Fibroblast of skin of left quadriceps (primary cell): ENCODE measurements at places on chromosomes 7 and 10.

GRCh38 chr7:93427107-93427506 lies 147.4 kb downstream of the CALCR start:
- DNase-seq, result no peak

GRCh38 chr10:132255489-132256344 lies 52.0 kb downstream of the STK32C start:
- DNase-seq, result no peak

DNA sequence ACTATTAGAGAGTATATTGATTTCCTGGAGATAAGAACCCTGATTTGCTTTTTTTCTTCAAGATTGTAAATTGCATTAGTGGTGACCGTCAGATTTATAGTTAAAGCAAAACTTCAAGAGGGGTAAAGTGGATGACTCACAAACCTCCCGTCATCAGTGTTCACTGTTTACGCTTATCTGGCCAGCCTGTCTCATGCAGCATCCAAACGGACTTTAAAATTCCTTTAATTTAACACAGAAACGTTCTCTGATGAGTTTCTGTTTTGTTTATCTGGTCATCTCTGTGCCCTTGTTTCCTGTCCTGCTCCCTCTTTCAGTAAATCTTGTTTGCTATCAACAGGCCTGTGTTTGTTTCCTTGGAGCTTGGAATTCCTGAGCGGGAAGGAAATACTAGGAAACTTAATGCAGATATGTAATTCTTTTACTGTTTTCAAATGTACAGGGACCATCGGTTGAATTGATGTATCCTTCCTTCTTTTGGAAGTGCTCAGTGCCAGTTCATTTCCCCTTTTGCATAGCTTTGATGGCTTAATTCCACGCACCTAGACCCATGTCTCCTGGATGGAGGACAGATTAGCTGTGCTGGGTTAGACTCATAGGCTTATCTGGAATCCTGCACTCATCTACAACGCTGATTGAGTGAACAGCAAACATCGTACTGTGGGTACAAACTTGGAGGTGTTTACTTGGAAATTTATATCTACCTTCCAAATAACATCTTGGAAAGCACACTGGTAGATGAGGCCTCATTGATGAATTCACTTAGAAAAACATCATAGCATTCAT lies 21.3 kb downstream of the PTPRE start:
- no peak for DNase-seq

GRCh38 chr10:130430291-130430690 lies 294.1 kb downstream of the GLRX3 start:
- DNase-seq, result no peak

DNA sequence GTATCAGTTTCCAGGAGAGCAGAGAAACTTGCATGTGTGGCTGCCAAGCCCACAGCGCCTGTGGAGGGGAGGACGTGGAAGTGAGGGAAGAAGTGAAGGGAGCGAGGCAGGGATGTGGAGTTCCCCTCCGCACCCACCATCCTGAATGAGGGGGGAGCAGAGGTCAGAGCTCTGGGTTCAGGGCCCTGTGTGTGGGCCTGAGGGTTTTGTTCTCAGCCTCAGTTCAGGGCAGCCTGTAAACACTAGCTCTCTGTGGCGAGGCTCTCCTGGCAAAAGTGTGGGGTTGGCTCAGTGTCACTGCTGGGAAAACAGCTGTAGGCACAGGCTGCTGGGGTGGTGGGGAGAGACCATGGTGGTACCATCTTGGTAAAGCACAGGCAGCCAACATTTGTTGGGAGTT lies 108.4 kb downstream of the C10orf105 start:
- no peak for DNase-seq

DNA sequence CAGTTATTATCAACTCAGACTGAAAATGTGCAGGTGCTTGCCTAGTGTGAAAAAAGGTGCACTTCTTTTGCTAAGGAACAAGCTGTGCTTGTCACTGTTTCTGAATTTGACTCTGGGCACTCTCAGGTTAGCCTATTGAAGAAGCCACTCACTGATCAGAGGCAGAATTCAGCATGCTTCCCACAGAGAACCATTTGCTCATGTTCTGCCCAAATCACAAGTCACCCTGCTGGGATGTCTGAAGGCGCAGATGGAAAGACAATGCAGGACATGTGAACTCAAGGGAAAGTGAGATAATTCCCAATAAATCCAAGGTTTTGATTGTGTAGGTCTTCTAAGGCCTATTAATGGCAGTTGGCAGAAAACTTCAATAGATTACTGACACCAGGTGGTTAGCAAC lies 47.8 kb upstream of the CSTF2T start:
- DNase-seq, result no peak

DNA sequence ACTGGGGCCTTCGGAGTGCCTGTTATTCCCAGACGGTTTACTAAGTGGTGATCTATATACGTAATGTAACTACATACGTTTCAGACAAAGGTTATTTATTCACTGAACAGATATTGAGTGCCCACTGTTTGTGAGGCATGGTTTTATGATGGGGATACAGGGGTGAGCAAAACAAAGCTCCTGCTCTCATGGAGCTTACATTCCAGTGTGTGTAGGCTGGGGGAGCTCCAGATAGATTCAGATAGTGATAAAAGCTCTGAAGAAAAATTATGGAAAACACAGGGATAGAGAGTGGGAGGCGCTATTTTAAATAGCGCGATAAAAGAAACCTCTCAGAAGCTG lies 466 bp upstream of the DNAJB12 start:
- DNase-seq, result no peak

DNA sequence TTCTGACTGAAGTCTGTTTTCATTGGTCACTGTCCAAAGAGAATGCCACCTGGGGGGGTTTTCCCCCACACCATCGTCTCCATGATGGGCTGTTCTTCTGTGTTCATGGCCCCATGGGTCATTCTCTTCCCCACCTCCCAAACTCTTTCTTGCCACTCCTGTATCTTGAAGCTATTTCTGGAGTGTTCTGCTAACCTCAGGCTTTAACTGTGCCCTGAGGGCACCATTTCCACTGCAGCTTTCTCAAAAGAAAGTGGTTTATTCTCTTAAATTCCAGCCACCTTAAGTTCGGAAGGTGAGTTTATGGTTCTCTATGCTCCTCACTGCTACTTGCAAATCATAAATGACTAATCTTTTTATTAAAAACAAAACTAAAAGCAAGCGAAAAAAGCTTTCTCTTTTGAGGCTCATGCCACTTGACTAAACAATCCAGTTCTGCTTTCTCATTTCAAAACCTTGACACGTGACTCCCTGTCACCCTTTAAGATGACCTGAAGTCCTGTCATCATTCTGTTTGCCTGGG lies 7.4 kb upstream of the APBB1IP start:
- DNase-seq, result no peak

DNA sequence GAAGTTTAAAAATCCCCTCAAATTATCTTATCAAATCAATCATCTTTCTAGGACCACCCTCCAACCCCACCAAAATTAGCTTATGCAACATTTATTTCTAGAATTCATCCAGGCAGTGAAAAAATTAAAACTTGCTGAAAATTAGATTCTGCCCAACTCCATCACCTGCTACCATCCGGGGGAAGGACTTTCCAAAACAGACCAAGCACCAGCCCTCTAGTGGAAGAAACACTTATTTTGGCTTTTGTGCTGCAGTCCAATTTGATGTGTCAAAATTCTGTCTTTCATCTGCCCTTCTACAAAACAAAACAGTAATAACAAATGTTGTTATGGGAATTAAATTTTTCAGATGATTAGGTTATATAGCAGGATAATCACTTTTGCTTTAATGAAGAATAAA lies 35.1 kb downstream of the GCC1 start:
- no peak for DNase-seq

- no peak for DNase-seq
These were observed 47.4 kb upstream of the FAM180A start for GRCh38 chr7:135795846-135796570.

- DNase-seq, result no peak
These were observed 4.5 kb upstream of the GPRIN2 start for GRCh38 chr10:46560952-46561351.
